Hippocampal formation (tissue), 2 donors: ENCODE measurements at places on chromosomes 5 and 9.

- no peak for DNase-seq
Observed at GRCh38 chr9:124020520-124021384, 9.2 kb downstream of the LHX2 start.

DNA sequence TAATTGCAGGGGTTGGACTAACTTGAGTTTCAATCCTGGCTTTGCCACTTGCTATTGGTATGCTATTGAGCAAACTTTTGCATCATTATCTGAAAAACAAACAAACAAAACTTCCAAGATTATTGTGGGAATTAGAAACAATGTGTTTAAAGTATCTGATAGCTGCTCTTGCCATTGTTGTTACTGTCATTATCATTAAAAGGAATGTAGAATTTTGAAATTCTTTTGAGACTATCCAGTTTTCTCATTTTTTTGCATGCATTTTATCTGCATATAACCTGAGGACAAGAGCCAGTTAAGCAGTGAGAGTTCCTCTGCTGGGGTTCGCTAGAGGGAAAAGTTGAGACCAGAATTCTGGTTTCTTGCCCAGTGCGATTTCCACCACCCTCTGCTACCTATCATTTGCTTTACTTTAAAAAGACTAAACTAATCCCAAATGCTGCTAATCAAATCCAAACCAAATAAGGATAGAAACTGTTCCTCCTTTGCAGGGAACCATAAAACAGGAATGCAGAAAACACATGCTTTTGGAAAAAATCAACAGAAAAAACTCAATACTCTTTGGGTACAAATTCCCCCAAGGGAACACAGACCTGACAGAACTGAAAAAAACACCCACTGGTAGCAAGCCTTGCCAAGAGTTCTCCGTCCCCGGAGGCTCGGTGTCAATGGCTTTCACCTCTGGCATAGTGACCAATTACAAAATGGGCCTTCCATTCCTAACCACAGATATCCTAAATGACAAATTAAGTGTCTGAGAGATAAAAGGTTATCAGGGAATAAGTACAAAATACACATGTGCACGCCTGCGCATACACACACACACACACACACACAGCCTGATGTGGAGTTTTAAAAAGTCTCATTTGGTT is 373.7 kb downstream of the ARL15 start:
- DNase-seq = no peak

GRCh38 chr5:77180167-77181081 is 30.1 kb upstream of the PDE8B start:
- no peak for DNase-seq

DNA sequence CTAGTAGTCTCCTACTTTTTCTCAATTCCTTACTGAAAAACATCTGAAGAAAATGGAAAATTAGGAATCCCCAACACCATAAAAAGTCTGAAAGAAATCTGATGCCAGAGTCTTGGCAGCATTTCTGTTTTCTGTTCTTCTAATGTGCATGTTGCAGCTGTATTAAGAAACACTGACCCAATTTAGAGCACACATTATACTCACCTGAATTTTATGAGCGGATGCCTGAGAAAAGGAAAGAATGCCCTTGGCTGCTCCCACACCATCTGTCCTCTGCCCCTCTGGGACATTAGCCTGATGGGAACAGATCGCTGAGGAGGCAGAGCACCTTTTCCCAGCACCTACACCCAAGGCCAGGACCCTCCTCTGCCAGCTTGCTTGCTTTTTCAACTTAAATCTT is 14.1 kb upstream of the ANP32B start:
- no peak for DNase-seq

DNA sequence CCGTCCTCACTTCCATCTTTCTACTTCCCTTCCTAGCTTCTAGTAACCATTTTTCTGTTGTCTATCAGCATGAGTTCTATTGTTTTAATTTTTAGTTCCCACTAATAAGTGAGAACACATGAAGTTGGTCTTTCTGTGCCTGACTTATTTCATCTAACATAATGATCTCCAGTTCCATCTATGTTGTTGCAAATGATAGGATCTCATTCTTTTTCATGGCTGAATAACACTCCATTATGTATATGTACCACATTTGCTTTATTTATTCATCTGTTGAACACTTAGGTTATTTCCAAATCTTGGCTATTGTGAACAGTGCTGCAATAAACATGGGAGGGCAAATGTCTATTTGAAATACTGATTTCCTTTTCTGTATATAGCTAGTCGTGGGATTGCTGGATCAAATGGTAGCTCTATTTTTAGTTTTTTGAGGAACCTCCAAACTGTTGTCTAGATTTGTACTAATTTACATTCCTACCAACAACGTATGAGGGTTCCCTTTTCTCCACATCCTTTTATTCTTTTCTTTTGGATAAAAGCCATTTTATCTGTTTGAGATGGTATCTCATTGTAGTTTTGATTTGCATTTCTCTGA is 50.3 kb downstream of the NSD1 start:
- DNase-seq = no peak

- no peak for DNase-seq
Observed at GRCh38 chr5:121667292-121667691, 184.4 kb upstream of the FTMT start.

- no peak for DNase-seq
Observed at GRCh38 chr9:128288273-128289004, 12.4 kb downstream of the SWI5 start.

GRCh38 chr5:18970000-18970399 is 1018.0 kb downstream of the CDH18 start:
- DNase-seq = no peak

DNA sequence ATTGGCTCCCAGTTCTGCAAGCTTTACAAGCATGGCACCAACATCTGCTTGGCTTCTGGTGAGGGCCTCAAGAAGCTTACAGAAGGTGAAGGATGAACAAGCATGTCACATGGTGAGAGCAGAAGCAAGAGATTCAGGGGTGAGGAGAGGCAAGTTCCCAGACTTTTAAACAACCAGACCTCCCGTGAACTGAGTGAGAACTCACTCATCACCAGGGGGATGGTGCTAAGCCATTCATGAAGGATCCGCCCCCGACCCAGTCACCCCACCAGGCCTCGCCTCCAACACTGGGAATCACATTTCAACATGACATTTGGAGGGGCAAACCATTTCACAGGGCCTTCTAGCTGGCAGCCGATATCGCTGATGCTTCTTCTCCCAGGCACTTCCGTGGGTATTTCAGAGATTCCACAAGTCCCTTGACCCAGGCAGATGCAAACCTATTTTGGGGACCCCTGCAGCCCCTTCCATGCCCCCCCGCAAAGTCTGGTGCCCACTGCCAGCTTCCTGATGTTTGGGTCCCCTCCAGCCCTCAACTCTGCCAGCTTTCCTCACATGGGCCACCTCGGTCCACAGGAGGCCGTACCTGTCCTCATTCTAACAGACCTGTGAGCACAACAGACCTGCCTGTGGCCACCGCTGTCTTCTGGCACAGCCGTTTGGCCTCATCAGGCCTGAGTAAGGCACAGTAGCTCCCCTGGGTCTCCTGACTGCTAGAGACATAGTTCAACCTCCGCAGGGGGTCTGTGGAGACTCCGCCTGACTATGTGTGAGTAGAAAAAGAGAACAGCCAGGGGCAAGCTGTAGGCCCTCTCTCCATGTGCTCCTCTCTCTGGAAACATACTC is 60.7 kb upstream of the ANGPTL2 start:
- no peak for DNase-seq

DNA sequence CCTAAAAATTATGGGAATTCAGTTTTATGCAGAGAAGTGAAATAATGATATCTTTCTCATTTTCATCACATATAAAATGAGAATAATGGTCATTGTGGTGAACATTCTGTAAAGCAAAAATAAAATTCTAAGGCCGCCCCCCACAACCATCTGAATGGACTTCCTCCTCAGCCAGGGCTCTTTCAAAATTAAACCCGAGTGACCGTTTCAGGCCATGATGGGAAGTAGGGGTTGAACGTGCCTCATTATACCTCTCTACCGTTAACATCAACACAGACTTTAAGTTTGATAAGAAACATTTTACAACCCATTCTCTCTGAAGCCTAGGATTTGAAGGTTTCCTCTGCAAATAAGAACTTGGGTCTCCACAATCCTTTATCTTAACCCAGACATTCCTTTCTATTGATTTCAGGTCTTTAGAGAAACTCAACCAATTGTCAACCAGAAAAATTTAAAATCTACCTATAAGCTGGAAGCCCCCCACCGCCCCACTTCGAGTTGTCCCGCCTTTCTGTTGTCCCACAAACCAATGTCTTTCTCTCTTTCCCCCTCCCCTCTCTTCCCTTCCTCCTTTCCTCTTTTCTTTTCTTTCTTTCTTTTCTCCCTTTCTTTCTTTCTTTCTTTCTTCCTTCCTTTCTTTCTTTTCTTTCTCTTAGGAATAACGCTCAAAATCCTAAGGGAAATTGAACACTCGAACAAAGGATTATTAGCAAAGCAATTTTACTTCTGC is 1.7 kb upstream of the TMCO6 start:
- DNase-seq = no peak

DNA sequence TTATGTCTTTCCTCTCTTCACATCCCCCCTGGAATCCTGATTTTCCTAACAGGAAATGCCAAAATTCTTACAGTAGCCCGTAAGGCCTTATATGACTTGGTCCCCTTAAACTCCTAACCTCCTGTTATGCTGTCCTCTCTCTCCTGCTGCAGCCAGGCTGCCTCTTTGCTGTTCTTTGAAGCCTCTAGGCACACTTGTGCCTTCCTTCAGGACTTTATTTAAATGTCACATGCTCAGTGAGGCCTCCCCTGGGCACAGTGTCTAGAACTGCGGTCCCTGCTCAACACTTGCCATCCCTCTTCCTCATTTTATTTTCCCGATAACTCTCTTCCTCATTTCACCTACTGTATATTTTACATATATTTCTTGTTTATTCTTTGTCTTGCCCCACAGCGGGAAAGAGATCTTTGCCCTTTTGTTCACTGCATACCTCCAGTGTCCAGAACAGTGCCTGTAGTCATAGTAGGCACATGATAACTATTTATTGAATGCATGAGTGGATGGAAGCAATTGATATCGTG is 5.5 kb upstream of the SHB start:
- DNase-seq = no peak

GRCh38 chr9:92724528-92725265 is 39.9 kb downstream of the BICD2 start:
- no peak for DNase-seq

GRCh38 chr9:116380496-116380995 is 227.0 kb downstream of the PAPPA start:
- DNase-seq = no peak
